Body of pancreas (tissue), 4 donors: ENCODE measurements at places on chromosomes 3 and 15.

DNA sequence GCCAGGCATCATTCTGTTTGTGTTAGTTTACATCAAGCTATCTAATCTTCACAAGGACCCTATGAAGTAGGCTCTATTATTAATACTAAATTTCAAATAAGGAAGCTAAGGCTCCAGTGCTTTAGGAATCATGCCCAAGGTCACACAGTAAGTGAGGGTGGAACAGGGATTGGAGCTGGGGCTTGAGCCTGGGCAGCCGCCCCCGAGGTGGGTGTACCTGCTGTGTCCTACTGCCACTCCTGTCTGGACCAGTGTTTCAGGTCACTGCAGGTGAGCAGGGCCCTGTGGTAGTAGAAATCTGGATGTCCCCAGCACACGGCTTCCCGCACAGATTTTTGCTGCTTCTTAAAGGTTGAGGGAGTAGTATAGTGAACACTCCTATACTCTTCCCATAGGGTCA, 6.5 kb downstream of the KLF13 start:
- peak; percentile 83 for DNase-seq

- no peak for DNase-seq
These were observed 491.9 kb downstream of the NTRK3 start for GRCh38 chr15:87764461-87765240.

DNA sequence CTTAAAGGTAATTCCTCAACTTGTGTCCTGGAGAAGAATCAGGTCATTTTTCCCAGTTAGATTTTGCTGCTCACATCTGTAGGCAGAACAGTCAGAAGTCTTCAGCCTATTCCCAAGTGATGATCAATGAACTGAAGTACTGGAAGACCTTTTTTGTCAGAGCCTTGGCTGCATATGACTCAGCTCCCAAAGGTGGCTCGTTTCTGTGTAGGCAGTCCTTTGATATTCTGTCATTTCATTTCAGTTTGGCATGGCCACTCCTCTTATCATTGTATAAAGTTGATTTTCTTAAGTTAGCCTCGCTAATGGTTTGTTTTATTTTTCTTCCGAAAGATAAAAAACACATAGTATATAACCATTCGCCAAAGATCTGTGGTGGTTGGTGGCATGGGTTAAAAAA, 90.7 kb downstream of the KLHL25 start:
- DNase-seq: peak; percentile 27

DNA sequence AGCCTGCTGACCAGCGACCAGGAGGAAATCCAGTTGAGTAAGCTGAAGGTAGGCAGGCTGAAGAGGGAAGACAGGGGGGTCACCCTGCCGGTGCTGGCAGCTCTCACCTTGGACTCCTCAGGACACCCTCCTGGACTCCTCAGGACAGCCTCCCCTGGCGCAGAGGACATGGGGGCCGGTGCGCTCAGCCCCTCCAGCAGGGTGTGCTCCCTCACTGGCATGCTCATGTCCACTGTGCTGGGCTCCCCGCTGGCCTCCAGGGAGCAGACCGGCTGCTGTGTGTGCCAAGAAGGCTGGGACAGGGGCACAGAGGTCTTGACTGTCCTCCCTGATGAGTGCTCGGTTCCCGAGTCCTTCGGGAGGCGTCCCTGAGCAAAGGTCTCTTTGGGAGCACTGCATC, 183.6 kb downstream of the ATP10A start:
- no peak for DNase-seq
